Right ventricle myocardium superior (tissue), 1 donor: ENCODE measurements at places on chromosomes 5 and 9.

DNA sequence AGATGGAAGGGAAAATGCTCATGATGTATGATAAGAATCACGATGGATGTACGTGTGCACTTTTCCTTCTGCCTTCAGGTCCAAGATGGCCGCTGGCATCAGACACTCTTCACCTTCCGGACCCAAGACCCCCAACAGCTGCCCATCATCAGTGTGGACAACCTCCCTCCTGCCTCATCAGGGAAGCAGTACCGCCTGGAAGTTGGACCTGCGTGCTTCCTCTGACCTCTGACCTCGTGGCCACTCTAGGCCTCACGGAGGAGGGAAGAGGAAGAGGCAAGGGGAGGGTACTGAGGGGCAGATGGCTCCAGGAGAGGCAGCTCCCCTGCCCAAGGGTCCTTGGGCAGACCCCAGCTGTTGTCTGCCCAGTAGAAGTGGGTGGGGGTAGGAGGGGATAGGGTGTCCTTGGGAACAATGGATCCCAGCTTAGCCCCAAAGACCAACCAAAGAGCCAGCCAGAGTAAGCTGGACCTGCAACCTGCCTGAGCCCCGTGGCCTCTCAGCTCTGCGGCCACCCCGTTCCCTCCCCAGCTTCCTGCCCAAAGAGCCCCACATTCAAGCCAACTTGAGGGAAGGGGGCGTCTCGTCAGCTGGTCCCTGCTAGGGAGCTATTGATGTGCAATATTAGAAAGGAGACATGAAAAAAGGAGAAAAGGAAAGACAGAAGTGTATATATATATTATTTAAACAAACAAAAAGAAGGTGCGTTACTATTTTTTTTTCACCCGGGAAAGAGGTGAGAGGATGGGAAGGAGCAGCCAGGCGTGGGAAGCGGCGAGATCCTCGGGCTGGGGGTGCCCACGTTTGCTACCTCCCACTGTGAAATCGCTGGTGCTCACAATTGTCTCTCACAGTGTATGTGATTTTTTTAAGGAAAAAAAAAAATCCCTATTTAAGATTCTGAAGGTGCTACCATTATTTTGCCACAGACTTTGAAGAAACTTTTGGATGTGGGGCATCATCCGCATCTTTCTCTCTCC lies 12.1 kb upstream of the ORM1 start:
- no peak for DNase-seq

DNA sequence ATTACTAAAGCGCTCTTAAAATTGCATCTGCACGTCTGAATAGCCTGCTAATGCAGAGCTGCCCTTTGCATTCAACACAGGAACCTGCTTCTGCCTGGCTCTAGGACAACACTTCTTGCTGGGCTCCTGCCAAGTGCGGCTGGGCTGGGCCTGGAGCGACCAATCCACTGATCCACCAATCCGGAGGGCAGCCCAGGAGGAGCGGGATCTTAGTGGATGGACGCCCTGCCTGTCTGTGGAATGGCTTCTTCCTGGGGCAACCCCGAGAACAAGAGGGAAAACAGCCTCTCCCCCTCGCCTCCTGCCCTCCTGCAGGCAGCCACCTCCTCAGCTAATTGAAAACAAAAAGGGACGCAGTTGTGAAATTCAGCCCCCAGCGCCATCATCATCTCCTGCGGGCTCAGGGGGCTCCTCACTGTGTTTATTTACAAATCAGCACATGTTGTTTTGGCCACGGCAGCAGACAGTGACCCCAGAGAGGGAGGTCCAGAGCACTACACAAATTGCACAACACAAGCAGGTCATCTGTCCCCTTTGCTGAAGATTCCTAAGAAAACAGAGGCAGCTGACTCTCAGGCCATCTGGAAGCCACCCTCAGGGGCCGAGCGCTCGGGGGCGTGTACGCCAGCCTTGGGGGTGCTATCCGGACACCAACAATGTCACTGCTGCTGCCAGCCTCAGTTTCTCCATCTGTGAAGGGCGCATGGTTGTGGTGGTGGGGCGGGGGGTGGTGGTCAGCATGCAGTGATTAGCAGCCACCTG lies 57.3 kb downstream of the GADD45G start:
- DNase-seq: peak; percentile 98

DNA sequence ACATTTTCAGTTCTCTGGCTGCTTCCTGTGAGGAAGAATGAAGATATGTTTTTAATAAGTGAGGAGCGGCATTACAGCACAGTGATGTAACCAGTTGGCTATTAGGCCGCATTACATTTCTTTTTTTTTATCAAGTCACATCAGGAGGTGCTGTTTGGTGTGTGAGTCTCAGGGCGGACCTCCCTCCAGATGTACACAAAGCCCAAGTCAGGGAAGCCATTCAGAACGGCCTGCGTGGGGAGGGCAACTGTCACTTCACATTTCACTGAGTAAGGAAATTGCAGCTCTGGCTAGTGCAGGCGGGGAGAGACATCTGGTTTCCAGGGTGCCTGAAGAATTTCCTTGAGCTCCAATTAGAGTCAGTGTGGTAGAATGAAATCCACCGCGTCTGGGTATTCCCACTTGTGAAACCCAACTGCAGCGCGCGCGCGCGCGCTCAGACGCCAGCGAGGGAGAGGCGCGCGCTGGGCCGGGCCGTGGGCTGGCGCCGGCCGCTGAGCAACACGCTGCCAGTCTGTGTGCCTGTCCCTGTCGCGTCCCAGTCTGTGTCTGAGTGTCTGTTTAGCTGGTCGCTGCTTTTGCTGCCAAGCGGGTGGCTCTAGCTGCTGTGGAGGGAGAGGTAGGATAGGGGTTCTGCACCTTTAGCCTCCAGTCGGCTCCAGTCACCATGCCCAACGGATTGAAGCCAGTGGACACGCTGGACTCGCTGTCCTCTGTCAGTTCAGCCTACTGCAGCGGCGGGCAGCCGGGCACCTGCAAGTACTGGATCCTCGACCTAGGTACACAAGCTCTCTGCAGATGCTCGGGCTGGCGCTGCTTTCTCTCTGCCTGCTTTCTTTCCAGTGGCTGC lies 140.8 kb upstream of the OTULINL start:
- DNase-seq: peak; percentile 81

DNA sequence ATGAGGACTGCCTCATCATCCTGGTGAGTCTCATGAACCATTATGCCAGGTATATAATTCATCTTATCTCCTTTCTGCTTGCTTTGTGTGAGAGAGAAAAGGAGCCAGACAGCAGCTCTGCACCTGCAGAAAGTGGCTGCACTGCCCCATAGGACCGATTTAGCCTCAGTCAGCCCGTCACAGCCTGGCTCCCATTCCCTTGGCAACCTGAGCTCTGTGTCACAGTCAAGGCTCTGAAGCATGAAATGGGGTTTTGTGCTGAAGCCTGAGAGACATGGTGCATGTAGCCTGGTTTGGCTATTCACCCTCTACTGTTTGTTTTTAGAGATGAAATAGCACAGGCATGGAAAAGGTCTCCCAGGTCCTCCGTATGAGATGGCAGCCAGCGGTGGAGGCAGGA lies 198.3 kb downstream of the KCTD16 start:
- DNase-seq: no peak

DNA sequence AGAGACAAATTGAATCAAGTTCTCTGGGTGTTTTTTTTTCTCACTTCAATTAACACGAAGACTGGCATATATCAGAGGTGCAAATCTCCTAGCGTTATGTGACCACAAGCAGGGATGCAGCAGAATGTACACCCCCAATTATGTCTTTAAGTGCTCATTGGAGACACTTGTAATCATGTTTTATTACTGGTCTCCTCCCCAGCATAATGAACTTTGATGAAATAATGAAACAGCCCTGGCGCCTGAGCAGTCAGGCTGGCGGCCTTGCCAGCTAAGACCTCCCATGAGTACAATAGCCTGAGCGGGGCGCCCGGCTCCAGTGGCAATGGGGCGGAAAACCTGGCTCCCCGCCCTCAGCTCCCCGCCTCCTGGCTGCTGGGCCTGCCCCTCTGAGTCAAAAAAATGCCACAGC lies 209.4 kb upstream of the MSX2 start:
- no peak for DNase-seq
